ENCODE measurements at places on chromosomes 2 and 18. TPM values are rescaled to one million over a fixed set of nuclear protein-coding genes. Genes with fewer than 3 reads are reported as not detected.

DUSP2 gene
- 1.4 TPM for total RNA-seq

PLA2R1 gene
- 27.0 TPM for total RNA-seq

UGT1A3 gene
- not detected for total RNA-seq

NEUROD1 gene
- total RNA-seq: not detected

UGT1A4 gene
- not detected for total RNA-seq

DNER gene
- not detected for total RNA-seq

KIF5C gene
- total RNA-seq: not detected

ACVR1C gene
- 0.63 TPM for total RNA-seq

COL4A4 gene
- total RNA-seq: 1.1 TPM

DNA sequence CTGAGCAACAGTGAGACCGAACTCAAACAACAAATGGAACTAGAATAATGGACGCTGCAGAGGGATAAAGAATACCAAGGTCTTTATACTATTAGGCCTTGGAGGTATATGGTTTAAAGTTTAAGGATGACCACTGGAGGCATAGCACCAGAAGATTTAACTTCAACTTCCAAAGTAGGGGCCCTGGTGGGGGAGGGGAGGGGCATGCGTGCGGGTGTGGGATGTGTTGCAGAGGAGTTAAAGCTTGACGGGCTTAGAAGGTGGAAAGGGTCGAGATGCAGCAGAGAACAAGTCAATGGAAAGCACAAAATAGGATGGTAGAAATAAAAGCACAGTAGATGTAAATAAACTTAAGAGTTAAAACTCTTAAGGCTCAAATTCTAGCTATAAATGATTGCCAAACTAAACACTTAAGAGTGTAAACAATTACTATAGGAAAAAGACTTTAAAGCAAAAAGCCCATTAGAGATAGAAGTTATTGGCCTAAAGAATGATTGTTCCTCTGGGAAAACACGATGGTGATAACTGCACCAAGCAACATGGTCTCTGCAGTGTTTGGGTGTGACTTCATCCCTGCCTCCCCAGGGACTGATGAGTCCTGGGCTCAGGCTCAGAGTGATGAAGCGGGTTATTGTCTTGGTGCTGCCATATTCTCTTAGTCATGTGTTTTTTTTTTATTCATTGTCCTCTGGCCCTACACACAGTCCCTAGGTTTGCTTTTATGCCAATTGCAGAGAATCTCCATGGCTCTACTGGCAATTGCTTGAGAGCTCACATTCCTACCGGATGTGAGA, 13.0 kb downstream of the RRM2 start:
- peak; percentile 79 for DNase-seq

- DNase-seq: no peak
Measured at GRCh38 chr2:237961637-237962036, 5.2 kb upstream of the UBE2F start.

DNA sequence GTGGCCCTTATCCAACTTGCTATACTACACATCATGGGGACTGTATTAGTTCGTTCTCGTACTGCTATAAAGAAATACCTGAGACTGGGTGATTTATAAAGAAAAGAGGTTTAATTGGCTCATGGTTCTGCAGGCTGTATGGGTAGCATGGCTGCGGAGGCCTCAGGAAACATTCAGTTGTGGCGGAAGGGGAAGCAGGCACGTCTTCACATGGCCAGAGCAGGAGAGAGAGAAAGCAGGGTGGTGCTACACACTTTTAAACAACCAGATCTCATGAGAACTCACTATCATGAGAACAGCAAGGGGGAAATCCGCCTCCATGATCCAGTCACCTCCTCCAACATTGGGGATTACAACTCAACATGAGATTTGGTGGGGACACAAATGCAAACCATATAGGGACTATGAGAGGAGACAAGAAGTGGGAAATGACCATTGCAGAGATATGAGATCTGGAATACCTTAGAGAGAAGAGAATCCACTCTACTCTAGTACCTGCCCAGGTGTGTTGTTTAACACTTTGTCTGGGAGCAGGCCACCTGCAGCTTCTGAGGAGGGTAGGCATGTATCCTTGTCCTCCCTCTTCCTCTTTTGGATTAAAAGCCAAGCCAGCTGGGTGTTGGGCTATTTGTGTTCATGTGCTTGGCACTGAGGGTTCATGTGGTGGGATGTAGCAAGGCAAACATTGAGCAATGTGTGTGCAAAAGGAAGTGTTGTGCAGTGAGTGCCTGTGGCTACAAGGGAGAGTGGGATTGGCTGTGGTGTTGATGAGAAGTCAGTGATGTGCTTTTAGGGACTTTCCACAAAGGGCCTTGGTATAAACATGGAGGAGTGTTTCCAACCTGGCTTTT, 22.8 kb downstream of the TTLL4 start:
- DNase-seq: peak; percentile 78

DNA sequence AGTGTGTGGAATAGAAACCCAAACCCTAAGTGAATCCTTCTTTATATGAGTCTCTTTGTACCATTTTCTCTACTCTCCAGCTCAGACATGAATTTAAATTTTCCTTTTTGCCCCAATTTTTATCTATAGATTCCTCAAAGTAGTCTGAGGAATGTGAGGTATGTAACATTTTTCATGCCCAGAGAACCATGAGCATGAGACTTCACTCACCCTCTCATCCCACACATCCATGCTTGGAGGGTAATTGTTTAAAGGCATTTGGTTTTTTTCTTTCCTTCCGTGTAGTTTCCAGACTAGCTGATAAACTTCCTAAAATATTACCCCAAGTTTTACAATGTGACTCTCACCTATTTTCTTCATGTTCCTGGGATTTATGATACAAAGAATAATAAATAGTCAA, 2056.8 kb upstream of the CELF4 start:
- DNase-seq: peak; percentile 11

- peak; percentile 52 for DNase-seq
Measured at GRCh38 chr2:26246818-26247217, 2.1 kb downstream of the HADHB start.

- DNase-seq: no peak
Measured at GRCh38 chr2:96143848-96144480, 1.3 kb downstream of the DUSP2 start.

- DNase-seq: no peak
Measured at GRCh38 chr2:212908682-212909435, 242.6 kb downstream of the IKZF2 start.

All from fibroblast of the aortic adventitia (primary cell).